ENCODE measurements at places on chromosomes 3 and 15. TPM values are rescaled to one million over a fixed set of nuclear protein-coding genes. Genes with fewer than 3 reads are reported as not detected.

DNA sequence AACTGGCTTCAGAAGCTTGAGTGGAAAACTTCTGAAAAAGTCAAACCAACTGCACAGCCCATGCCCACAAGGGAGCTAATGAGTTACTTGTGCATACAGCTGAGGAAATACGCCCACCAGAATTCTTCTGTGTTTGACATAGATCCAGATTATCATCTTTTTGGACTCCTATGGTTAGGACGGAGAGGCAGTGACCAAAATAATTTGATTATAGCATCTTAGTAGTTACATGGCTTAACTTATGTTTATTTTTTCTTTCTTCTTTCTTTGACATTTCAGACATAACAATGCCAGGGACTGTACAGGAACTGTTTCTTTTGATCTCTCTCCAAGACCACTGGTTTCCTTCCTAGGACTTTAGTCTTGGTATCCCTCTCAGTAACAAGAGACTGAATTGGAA is 246.1 kb upstream of the RASGRP1 start:
- DNase-seq: no peak

DNA sequence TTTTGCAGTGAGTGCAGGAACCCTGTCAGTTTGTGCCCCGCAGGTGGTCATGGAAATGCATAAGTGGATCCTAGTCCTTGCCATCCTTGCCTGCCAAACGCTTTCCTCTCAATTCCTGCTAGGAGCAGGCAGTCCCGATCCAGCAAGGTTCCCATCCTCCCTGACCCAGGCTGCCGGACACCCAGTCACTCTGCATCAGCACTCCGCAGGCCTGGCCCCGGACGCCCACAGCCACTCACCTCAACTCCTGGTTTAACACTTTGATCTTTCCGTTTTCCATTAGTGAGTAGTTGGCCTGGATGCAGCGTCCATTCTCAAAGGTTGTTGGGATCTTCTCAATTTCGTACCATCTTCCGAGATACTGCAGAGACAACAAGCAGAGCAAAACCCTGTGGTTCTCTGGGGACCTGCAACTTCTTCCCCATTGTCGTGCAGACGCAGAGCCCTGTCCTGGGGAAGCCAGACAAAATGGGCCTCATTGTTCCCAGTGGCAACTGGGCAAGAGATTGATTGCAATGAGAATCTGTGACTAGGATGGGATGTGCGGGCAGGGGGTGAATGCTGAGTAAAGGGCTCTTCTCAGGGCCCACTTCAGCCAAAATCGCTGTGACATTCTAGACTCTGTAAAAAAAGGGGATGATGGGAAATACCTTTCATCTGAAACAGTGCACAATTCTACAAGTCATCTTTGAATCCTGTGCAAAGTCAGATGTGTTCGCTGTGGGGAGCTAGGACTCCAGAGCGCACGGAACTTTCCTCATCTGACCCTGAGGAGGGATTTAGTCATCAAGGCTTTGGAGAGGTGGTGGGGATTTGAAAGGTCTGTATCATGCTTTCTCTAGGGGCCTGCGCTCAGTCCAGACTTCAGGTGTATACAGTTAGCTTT is 9.9 kb downstream of the APOD start:
- no peak for DNase-seq

- no peak for DNase-seq
Measured at GRCh38 chr3:152290374-152290773, 21.6 kb downstream of the MBNL1 start.

DNA sequence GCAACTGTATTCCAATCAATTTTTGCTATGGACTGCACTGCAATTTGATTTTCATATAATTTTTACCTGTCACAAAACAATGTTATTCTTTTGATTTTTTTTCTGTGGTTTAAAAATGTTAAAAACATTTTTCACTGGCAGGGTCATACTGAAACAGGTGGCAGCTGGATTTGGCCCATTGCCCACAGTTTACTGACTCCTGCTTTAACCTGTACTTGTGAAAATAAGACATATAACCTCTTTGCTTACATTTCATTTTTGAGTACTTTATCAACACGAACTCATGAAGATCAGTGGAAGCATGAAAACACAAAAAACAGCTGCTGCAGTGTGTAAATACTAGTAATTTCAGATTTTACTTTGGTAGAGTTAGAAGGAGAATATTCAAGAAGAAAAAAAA is 313.1 kb downstream of the WDR72 start:
- DNase-seq: no peak

DNA sequence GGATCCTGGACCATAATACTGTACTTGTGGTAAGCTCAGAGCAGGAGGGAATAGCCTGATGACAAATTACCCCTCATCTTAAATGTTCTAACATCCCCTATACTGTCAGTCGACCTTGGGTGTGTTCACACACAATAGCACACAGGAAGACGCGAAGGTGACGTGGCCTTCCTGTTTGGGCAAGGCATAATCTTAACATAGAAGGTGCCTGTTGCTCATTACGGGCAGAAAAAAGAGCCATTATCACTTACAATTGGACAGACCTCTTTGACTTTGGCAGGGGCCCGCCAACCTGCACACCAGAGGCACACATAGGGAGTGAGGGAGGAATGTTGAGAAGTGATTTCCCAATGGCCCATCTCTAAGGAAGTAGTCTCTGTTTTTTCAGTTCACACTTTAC is 144.2 kb downstream of the ANO10 start:
- DNase-seq: no peak

Gene CILP
- total RNA-seq: 8.1 TPM

Gene CLDN16
- 0.38 TPM for total RNA-seq

Gene PCSK6
- 5.1 TPM for total RNA-seq

Gene RPL35A
- 495 TPM for total RNA-seq

Measured in esophagus squamous epithelium (tissue), 5 donors.